Stimulated activated CD8-positive, alpha-beta memory T cell treated with anti-CD3 and anti-CD28 coated beads, Interleukin-2, amount 100 ng/mL, for 1 hour (primary cell): ENCODE measurements at places on chromosomes 5 and 9.

GRCh38 chr5:126603402-126603991 lies 2.8 kb downstream of the PHAX start:
- no peak for DNase-seq

DNA sequence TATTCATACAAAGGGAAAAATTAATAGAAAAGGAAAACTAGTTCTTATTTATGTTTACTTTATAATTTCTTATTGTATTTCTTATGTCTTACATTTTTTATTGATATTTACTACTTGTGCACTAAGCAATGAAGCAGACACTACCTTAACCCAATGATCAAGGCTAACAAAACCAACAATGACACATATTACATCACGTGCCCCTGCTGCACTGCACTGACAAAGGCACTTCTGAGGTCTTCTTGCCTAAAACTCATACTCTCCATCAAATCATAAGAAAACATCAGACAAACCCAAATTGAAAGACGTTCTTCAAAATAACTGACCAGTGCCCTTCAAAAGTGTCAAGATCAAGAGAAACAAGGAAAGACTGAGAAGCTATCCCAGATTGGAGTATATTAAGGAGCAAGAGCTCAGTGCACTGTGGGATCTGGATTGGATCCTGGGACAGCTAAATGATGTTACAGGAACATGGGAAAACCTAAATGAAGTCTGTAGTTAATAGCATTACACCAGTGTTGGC lies 230.9 kb downstream of the AUH start:
- DNase-seq, result no peak

DNA sequence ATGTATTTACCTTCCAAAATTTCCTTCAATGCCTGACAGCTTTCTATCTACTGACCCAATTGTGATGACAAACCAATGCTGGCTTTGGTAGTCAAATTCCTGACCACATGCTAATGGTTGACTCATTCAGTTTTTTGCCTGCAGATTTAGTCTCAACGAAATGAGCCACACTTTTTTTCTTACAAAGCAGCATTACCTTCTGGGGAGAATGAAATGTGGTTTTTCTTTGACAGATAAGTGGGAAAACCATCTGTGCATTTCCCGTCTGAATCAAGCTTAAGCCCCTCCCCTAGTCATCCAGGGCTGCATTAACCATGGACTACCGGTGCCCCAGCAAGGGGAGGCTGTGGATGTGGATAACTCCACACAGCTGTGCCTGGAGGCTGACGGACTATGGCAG lies 99.6 kb upstream of the TAF11L2 start:
- no peak for DNase-seq

GRCh38 chr5:101271416-101271815 lies 368.3 kb upstream of the ST8SIA4 start:
- no peak for DNase-seq

DNA sequence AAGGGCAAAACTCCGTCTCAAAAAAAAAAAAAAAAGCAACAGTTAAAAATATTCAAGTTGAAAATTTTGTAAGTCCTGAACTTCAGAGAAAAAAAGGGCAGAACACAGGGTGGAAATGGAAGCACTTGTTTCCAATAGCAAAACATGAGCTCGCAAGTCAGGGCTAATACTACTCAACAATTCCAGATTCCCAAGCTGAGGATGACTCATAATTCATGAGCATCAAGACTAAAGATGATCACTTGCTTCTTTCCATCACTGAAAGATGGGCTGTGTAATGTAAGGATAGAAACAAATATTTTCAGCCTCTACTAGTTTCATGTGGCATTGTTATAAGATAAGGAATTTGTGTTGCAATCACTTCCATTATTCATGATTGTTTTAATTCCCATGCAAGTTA lies 33.5 kb upstream of the FST start:
- DNase-seq, result no peak
